Neural cell (in vitro differentiated cells): ENCODE measurements at places on chromosomes 5 and 9. TPM values are rescaled to one million over a fixed set of nuclear protein-coding genes. Genes with fewer than 3 reads are reported as not detected.

ASPN gene
- polyA plus RNA-seq: 0.35 and 0.80 TPM in 2 replicates

NTNG2 gene
- polyA plus RNA-seq: 0.26 and 0.43 TPM in 2 replicates

MLANA gene
- not detected in 2 replicates for polyA plus RNA-seq

LCNL1 gene
- polyA plus RNA-seq: 0.76 TPM in 1 of 2 replicates, not detected in the other
